ENCODE measurements at places on chromosomes 13 and 19.
A peak's percentile ranks its signal among the peaks of the same experiment; 100 is the strongest.

DNA sequence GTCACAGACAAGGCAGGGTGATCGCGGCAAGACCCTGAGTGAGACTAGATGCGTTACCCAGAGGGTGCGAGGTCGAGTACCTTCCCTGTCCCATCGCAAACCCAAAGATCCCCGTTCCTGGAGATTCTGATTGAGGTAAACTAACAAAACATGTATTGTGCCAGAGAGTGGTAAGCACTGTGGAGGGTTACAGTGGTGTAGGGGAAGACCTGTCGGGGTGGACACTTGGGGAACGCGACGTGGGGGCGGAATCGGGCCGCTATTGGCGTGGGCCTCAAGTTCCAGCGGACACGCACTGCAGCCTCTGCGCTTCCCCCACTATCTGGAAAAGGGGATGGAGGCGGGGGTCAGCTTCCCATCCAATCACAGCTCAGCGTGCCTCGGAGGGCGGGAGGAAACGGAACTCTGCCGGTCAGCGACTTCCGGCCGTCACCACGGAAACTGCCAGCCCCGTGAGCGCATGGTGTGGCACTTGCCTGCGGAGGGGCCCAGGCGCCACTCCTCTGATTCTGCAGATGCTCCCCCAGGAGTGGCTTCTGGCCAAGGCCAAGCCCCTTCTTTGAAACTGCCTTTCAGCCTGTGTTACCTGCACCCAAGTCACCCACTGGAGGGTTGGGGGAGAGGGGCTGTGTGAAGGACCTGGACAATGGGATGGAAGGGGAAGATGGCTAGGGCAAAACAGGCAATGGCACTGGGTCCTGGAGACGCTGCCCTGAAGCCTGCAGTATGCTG lies 1.0 kb upstream of the UBE2M start:
- H3K36me3 ChIP-seq: peaks cover 18% of the 10 kb centered on the region
- no peaks in the 10 kb centered on the region for H3K27me3 ChIP-seq
- peak overlapping the region; percentile 96 for H3K4me3 ChIP-seq
- H3K4me1 ChIP-seq: peaks cover 44% of the 10 kb centered on the region

DNA sequence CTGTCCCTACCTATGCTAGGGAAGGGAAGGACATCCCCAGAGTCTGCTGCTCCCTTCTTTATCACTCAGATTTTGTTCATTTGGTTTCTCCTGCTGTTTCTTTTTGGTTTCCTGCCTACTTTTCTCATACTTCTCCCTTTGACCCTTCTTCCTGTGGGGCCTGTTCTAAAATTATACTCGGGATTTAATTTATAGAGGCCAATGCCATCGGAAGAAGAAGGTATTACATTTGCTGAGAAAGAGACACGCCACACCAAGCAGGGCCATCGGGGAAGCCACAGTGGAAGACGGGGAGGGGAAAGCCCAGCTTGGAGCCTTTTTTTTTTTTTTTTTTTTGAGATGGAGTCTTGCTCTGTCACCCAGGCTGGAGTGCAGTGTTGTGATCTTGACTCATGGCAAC lies 46.8 kb upstream of the FARP1 start:
- no peak for DNase-seq
- no peaks in the 10 kb centered on the region for H3K4me1 ChIP-seq
- H3K36me3 ChIP-seq: no peaks in the 10 kb centered on the region

- no peak overlapping the region for H3K4me3 ChIP-seq
- H3K4me1 ChIP-seq: no peaks in the 10 kb centered on the region
- H3K27me3 ChIP-seq: no peaks in the 10 kb centered on the region
- peaks cover 20% of the 10 kb centered on the region for H3K36me3 ChIP-seq
Observed at GRCh38 chr19:10352764-10353671, 13.6 kb upstream of the ICAM3 start.

- H3K36me3 ChIP-seq: peaks cover 13% of the 10 kb centered on the region
- no peak overlapping the region for H3K27ac ChIP-seq
- no peak for DNase-seq
- peaks cover 7% of the 10 kb centered on the region for H3K4me1 ChIP-seq
Observed at GRCh38 chr13:111292710-111293485, 27.5 kb upstream of the TEX29 start.

DNA sequence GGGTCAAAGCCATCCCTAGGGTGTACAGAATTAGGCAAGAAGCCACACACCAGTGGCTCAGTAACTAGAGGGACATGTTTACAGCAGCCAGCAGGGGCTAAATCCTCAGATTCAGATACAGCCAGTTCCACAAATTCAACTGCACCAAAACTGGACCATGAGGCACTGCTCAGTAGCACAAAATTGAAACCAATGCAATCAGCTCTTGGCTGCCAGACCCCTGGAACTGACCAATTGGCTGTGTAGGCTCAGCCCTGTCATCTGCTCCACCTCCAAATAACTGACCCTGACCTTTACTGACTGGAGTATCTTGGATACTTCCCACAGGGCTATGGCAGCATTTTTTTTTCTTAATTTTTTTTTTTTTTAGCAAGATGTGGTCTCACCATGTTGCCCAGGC lies 226.5 kb downstream of the FOXO1 start:
- no peak for DNase-seq
- no peaks in the 10 kb centered on the region for H3K27me3 ChIP-seq
- H3K27ac ChIP-seq: peak overlapping the region; percentile 8
- H3K36me3 ChIP-seq: peaks cover 2% of the 10 kb centered on the region

DNA sequence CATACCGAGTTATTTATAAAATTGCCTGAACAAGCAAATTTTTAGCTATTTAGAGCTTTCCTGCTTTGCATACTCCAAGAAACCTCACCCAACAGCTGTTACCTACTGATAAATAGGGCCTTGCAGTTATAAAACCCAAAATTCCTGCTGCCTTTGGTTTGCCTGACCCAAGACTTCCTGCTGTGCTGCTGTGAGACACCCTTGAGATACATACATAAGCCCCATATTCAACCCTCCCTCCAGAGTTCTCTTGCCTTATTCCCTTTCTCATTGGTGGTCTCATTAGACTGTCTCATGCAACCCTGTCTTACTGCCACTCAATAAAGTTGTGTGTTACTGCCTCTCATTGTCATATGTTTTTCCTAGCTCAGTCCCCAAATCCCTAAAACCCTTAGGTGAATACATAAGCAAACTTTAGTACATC lies 677.6 kb downstream of the UQCRFS1 start:
- H3K27ac ChIP-seq: no peak overlapping the region
- H3K4me1 ChIP-seq: no peaks in the 10 kb centered on the region
- no peaks in the 10 kb centered on the region for H3K36me3 ChIP-seq
- DNase-seq: no peak
- H3K27me3 ChIP-seq: no peaks in the 10 kb centered on the region

- H3K36me3 ChIP-seq: peaks cover 10% of the 10 kb centered on the region
- no peak overlapping the region for H3K27ac ChIP-seq
- peaks cover 7% of the 10 kb centered on the region for H3K27me3 ChIP-seq
Observed at GRCh38 chr13:49954674-49955455, 18.7 kb upstream of the SPRYD7 start.

DNA sequence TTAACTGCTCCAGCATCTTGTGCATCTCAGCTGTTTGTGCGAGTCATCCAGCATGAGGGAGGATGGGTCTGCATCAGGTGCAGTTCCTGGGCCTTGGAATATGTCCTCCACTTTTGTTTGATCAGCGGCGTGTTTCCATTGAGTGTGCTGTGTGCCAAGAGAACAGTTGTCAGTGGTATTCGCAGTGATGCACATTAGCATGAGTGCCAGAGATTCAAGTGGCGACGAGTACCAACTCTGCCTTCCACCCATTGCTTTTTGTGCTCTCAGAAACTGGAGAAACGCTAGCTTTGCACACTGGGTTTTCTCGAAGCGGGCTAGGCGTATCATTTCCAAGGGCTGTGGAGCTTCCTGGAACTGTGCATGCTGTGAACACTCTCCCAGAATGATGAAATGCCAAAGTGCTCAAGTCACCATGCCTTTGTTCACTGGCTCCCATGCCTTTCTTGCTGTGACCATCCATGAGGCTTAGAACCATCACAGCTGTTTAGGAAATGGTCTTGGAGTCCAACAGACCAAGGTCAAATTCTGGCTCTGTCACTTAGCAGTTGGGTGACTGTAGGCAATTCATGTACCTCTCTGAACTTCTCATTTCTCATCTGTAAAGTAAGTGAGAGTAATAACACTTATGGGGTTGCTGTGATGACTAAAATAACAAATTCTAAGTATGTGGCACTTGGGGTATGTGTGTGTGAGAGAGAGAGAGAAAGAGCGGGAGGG lies 18.4 kb downstream of the LRCH1 start:
- no peaks in the 10 kb centered on the region for H3K27me3 ChIP-seq
- peaks cover 4% of the 10 kb centered on the region for H3K36me3 ChIP-seq
- DNase-seq: no peak
- peaks cover 12% of the 10 kb centered on the region for H3K4me1 ChIP-seq
- no peak overlapping the region for H3K4me3 ChIP-seq

- H3K27me3 ChIP-seq: no peaks in the 10 kb centered on the region
- no peaks in the 10 kb centered on the region for H3K36me3 ChIP-seq
- H3K4me3 ChIP-seq: no peak overlapping the region
- DNase-seq: no peak
- H3K27ac ChIP-seq: no peak overlapping the region
Observed at GRCh38 chr19:56136362-56136761, 4.7 kb upstream of the ZNF444 start.
